ENCODE measurements at places on chromosomes 7 and 10.

GRCh38 chr7:112193915-112194502, 12.2 kb downstream of the DOCK4 start:
- DNase-seq = no peak

DNA sequence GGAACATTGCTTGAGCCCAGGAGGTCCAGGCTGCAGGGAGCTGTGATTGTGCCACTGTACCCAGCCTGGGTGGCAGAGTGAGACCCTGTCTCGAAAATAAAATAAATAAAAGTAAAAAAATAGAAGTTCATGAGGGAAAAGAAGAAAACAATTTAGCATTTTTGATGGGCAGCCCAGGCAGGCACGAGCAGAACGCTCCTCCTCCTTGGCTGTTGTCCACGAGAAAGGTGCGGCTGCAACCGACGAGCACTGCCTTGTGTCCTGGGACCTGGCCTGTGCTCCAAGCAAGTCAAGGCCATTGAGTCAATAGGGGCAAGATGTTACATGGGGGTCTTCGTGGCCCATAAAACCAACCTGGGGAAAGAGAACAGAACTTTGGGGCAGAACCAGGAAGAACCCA, 25.6 kb downstream of the EBF3 start:
- DNase-seq = no peak

DNA sequence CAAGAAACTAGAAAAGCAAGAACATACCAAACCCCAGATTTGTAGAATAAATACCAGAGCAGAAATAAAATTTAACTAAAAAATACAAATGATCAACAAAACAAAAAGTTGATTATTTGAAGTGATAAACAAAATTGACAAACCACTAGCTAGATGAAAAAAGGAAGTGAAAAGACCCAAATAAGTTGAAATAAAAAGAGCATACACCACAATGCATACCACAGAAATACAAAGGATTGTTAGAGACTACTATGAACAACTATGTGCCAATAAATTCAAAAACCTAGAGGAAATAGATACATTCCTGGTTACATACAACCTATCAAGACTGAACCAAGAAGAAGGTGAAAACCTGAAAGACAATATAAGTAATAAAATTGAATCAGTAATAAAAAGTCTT, 333.4 kb downstream of the SH2D4B start:
- DNase-seq = no peak

GRCh38 chr7:135774284-135774683, 25.7 kb upstream of the FAM180A start:
- DNase-seq = no peak

DNA sequence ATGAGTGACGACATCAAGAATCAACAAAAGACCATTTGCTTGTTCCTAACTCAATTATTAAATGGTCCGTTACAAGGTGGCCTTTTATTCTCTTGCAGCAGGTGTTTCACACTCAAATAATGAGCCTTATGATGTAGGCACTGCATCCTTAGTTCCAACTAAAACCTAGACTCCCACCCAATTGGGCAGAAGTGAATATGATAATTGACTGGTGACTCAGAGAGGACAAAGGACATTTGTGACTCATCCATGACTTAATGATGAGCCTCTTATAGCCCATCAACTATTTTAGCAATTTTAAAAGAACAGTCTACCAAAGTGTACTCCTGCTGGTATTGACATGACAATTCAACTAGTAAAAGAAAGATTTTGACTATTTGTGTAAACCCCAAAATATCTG, 1027.8 kb upstream of the PHF14 start:
- DNase-seq = no peak

DNA sequence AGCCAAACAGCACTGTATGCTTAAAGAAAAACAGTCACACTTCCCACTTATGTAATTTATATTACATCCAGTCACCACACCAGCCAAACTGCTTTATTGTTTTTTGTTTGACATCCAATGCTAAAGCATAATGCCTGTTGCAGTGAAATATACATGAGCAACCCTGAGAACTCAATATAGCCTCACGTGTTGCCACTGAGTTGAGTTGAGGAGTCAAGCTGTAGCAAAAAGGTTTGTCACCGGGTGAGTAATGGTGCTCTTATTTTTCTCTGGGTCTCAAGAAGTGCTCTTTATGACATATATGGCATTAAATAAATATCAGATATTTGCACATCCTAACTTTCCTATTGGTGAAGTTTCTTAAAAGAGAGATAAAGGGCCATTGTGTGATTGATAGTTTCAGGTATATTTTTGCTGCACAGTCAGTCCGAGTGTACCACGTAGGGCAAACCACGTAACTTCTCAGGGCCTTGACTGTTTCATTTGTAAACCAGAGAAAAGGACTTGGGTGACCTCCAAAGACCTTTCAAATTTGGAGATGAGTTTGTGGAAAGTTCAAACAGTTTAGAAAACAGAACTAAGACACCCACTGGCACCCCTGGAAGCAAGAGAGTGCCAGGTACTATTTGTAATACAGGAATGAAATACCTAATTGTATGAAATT, 168.5 kb downstream of the CFTR start:
- DNase-seq = no peak

GRCh38 chr7:80764132-80764531, 125.7 kb downstream of the CD36 start:
- DNase-seq = no peak

DNA sequence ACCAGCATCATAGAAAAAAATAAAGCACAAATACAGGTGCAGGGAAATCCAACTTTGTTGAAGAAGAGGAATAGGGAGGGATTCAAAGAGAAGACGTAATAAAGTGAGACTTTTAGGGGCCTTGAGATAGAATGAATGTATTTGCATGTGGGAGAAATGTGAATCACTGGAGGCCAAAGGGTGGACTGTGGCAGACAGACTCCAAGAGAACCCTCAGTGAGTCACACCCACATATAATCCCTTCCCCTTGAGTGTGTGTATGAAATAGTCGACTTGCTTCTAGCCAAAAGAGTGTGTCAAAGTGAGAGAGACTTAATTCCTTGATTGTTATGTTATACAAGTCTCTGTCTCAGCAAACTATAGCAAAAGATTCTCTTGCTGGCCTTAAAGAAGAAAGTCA, 101.3 kb upstream of the GHITM start:
- DNase-seq = no peak
